ENCODE measurements at places on chromosomes 3 and 15. TPM values are rescaled to one million over a fixed set of nuclear protein-coding genes. Genes with fewer than 3 reads are reported as not detected.

SAXO2 gene
- 1.8 TPM for total RNA-seq

FEZF2 gene
- not detected for total RNA-seq

GRCh38 chr3:125611908-125612307 lies 16.6 kb upstream of the OSBPL11 start:
- no peaks in the 10 kb centered on the region for H3K36me3 ChIP-seq
- H3K4me3 ChIP-seq = no peak overlapping the region
- H3K27ac ChIP-seq = no peak overlapping the region
- no peaks in the 10 kb centered on the region for H3K4me1 ChIP-seq
- DNase-seq = no peak

DNA sequence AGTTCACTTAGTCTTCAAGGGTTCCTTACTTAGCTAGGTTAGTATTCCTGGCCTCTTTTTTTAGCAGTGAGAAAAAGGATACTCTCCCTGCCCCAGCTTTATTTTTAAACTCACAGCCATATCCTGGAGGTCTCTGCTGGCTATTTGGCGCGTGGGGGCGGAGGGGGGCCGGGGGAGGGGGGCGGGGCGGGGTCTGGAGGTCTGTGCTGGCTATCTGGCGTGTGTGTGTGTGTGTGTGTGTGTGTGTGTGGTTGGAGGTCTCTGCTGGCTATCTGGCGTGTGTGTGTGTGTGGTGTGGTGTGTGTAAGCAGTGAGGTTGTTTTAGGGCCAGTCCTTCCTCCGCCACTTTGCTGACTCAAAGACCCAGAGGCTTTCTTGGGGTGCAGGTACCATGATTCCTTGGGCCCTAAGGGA lies 579 bp upstream of the PLAAT1 start:
- no peaks in the 10 kb centered on the region for H3K36me3 ChIP-seq
- H3K4me1 ChIP-seq = no peaks in the 10 kb centered on the region
- H3K4me3 ChIP-seq = peak overlapping the region; percentile 22
- no peak for DNase-seq
- no peak overlapping the region for H3K27ac ChIP-seq
- no peaks in the 10 kb centered on the region for H3K27me3 ChIP-seq

GRCh38 chr3:23288286-23288685 lies 85.2 kb downstream of the UBE2E2 start:
- H3K27ac ChIP-seq = no peak overlapping the region
- H3K4me3 ChIP-seq = no peak overlapping the region
- DNase-seq = no peak
- no peaks in the 10 kb centered on the region for H3K4me1 ChIP-seq
- no peaks in the 10 kb centered on the region for H3K27me3 ChIP-seq
- H3K36me3 ChIP-seq = no peaks in the 10 kb centered on the region

DNA sequence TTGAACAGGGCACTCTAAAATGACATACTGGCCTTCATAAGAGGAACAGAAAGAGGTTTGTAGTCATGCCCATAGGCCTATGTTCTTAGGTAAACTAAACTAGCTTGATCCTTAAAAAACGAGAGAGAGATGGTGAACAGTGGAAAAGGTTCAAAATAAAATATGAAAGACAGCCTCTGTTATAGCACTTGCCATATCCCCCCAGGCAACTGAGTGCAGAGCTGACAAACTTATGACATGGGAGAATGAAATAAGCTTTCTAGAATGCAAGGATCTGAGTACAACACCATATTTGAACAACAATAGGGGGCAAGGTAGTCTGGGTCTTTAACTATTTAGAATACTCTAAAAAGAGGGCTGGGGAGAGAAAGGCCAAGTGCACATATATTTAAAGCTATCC lies 700.6 kb upstream of the CFAP20DC start:
- H3K4me3 ChIP-seq = no peak overlapping the region
- H3K27me3 ChIP-seq = no peaks in the 10 kb centered on the region
- no peak overlapping the region for H3K27ac ChIP-seq
- no peaks in the 10 kb centered on the region for H3K4me1 ChIP-seq

DNA sequence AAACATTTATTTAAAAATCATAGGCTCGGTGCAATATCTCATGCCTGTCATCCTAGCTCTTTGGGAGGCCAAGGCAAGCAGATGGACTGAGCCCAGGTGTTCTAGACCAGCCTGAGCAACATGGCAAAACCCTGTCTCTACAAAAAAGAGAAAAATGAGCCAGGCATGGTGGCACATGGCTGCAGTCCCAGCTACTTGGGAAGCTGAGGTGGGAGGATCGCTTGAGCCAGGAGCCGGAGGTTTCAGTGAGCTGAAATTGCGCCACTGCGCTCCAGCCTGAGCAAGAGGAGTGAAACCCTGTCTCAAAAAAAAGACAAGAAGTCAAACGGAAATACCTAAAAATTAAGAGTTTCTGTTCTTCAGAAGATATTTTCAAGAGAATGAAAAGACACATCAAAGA lies 122.3 kb downstream of the RSL24D1 start:
- H3K27me3 ChIP-seq = no peaks in the 10 kb centered on the region
- H3K36me3 ChIP-seq = no peaks in the 10 kb centered on the region
- no peaks in the 10 kb centered on the region for H3K4me1 ChIP-seq
- H3K4me3 ChIP-seq = no peak overlapping the region
- no peak overlapping the region for H3K27ac ChIP-seq

GRCh38 chr15:38414357-38414756 lies 39.6 kb upstream of the FAM98B start:
- H3K27me3 ChIP-seq = no peaks in the 10 kb centered on the region
- H3K27ac ChIP-seq = no peak overlapping the region
- H3K4me1 ChIP-seq = no peaks in the 10 kb centered on the region
- no peak for DNase-seq

DNA sequence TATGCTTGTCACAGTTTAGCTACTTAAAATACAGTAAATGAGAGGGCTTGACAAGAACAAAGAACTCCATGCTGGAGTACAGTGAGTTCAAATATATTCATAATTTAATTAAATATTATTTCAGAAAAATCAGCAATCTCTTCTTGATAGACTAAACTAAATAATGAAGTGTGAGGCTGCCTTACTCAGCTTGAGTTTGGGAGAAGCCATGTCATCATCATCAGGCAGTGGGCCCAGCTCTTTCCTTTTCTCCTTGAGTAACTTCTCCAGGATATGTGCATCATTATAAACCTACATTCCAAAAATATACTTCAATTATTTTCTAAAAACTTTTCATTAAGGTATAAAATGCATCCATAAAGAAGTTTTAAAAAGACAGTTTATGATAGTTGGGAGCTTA lies 70.5 kb downstream of the PBRM1 start:
- no peak overlapping the region for H3K27ac ChIP-seq
- no peaks in the 10 kb centered on the region for H3K4me1 ChIP-seq
- no peak for DNase-seq
- no peak overlapping the region for H3K4me3 ChIP-seq
- H3K36me3 ChIP-seq = peaks cover 26% of the 10 kb centered on the region

DNA sequence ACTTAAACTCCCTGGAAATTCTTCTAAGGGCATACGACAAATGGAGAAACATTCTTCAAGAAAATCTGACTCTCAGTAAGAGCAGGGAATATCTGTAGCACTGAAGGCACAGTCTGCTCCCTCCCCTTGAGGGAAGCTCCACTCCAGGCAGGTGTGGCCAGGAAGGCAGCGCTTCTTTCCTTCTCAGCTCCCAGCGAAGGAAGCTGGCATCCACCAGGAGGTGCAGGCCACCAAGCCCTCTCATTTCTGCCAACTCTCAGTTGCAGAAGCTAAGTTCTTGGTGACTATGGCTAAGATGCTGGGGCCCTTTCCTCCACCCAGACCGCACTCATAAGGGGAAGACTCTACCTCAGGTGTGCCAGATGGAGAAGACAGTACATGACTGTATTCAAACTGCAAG lies 37.7 kb upstream of the SLC41A3 start:
- no peaks in the 10 kb centered on the region for H3K27me3 ChIP-seq
- no peaks in the 10 kb centered on the region for H3K36me3 ChIP-seq
- no peak overlapping the region for H3K4me3 ChIP-seq
- no peak overlapping the region for H3K27ac ChIP-seq
- DNase-seq = peak; percentile 4

- no peaks in the 10 kb centered on the region for H3K27me3 ChIP-seq
- DNase-seq = no peak
- no peaks in the 10 kb centered on the region for H3K4me1 ChIP-seq
- no peaks in the 10 kb centered on the region for H3K36me3 ChIP-seq
These were observed 17.5 kb downstream of the SHC4 start for GRCh38 chr15:48946074-48946839.

DNA sequence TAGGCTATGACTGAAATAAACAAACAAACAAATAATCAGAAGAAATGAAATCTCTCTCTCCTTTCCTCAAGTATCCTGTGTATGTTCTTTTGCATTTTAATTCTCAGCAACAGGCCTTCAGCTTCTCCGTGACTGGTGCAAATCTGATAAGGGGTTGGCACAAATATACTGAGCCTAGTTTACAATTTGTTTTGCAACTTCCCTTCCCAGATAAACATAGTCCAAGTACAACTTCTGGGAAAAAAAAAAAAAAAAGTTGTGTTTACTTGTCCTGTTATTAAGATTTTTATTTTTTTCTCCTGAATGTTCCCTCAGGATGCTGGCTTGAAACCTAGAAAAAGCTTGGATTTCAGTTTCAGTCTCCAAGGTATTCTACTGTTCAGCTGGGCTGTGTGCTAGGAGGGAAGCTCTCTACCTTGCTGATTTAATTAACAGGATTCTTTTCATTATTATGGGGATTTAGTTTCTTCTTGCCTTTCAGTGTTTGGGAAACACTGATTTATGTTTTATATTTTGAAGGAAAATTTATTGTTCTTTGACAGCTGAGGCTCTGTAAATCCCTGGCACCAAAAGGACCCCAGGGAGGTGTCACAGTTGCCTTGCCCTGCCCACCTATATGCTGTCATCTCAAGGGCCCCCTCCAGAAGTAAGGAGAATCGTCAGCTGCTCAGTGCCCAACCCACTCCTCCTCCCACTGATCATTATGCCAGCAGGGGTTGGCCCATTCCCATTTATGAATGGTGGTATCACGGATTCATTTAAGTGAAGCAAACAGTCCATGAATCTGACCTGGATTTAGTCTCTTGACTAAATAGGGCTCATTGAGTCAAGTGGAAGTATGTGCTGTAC lies 185.2 kb downstream of the MEIS2 start:
- H3K36me3 ChIP-seq = no peaks in the 10 kb centered on the region
- H3K27me3 ChIP-seq = no peaks in the 10 kb centered on the region
- H3K27ac ChIP-seq = no peak overlapping the region
- H3K4me3 ChIP-seq = no peak overlapping the region

DNA sequence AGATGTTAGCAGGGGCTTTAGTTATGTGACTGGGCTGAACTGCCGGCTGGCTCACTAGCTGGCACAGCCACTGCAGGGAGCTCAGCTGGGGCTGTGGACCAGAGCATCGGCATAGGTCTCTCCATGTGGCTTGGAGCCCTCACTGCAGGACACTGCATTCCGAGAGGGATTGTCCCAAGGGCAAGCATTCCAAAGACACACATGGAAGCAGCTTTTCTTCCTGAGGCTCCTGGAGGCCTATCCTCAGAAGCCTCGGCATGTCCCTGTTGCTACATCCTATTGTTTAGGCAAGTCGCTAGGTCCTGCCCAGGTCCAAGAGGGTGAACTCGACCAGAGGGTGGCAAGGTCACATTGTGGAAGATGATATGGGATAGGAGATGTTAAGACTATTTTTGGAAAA lies 209.8 kb downstream of the PLCL2 start:
- H3K4me3 ChIP-seq = no peak overlapping the region
- no peaks in the 10 kb centered on the region for H3K27me3 ChIP-seq
- H3K27ac ChIP-seq = no peak overlapping the region
- H3K36me3 ChIP-seq = peaks cover 12% of the 10 kb centered on the region
- DNase-seq = no peak
- no peaks in the 10 kb centered on the region for H3K4me1 ChIP-seq

- H3K4me1 ChIP-seq = no peaks in the 10 kb centered on the region
- no peaks in the 10 kb centered on the region for H3K27me3 ChIP-seq
- no peak overlapping the region for H3K27ac ChIP-seq
- H3K4me3 ChIP-seq = no peak overlapping the region
- no peak for DNase-seq
- no peaks in the 10 kb centered on the region for H3K36me3 ChIP-seq
These were observed 8.1 kb upstream of the MAPK6 start for GRCh38 chr15:52010633-52011595.

DNA sequence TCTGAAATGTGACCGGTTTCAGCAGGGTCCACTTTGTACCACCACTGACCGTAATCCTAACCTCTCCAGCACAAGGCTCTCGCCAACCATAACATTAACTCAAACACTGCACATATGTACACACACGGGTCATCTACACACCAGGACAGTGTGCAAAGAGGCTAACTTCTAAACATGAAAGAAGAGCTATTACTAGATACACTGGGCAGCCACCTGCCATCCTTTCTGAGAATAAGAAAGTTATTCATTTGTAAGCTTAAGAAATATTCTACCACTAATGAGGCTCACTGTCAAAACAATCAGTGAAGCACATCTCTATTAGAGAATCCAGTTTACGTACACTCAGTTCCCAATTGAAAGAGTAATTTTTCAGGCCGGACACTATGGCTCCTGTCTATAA lies 59.1 kb upstream of the PARL start:
- no peak overlapping the region for H3K4me3 ChIP-seq
- H3K27me3 ChIP-seq = no peaks in the 10 kb centered on the region
- no peaks in the 10 kb centered on the region for H3K36me3 ChIP-seq
- no peak overlapping the region for H3K27ac ChIP-seq
- H3K4me1 ChIP-seq = no peaks in the 10 kb centered on the region

DNA sequence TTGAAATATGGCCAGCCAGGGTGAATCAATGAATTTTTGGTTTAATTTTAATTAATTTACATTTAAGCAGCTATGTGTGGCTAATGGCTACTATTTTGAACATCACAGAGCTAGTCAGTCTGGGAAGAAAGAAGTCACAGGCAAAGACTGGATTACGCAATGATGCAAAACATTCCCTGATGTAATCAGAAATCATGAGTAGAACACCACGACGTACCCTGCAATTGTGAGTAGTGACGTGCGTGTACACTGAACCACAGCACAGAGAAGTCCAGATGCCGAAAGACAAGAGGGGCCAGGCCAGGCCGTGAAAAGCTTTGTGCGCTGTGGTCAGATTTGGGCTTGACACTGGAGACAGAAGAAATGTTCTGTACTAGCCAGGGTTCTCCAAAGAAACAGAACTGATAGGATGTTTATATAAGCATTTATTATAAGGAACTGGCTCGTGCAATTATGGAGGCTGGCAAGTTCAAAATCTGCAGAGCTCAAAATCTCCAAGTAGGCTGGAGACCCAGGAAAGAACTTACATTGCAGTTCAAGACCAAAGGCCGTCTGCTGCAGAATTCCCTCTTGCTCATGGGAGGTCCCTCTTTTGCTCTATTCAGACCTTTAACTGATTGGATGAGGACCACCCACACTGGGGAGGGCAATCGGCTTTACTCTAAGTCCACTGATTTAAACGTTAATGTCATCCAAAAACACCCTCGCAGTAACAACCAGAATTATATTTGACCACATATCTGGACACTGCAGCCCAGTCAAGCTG lies 44.6 kb downstream of the SH3BP5 start:
- no peaks in the 10 kb centered on the region for H3K4me1 ChIP-seq
- no peaks in the 10 kb centered on the region for H3K27me3 ChIP-seq
- no peak overlapping the region for H3K27ac ChIP-seq
- H3K36me3 ChIP-seq = no peaks in the 10 kb centered on the region
- no peak overlapping the region for H3K4me3 ChIP-seq
- no peak for DNase-seq

- no peak for DNase-seq
- H3K27ac ChIP-seq = no peak overlapping the region
- H3K27me3 ChIP-seq = no peaks in the 10 kb centered on the region
- H3K4me1 ChIP-seq = no peaks in the 10 kb centered on the region
- no peak overlapping the region for H3K4me3 ChIP-seq
- no peaks in the 10 kb centered on the region for H3K36me3 ChIP-seq
These were observed 266.4 kb downstream of the FAM43A start for GRCh38 chr3:194951931-194952582.
